HepG2 (cell line): ENCODE measurements at places on chromosomes 16 and 17. TPM values are rescaled to one million over a fixed set of nuclear protein-coding genes. Genes with fewer than 3 reads are reported as not detected.

The GSE1 gene
- total RNA-seq = 16.1 and 19.5 TPM in 2 replicates

- no peak overlapping the region for H3K4me3 ChIP-seq
- DNase-seq = no peak
- H3K4me1 ChIP-seq = no peaks in the 10 kb centered on the region
- H3K27me3 ChIP-seq = 0 out of 3 replicates have a peak, but pooled peaks cover 2% of the 10 kb centered on the region
- no peak overlapping the region for H3K27ac ChIP-seq
These were observed 925.0 kb upstream of the RBFOX1 start for GRCh38 chr16:6407596-6407995.

The IFI35 gene
- total RNA-seq = 38.1 and 40.2 TPM in 2 replicates

DNA sequence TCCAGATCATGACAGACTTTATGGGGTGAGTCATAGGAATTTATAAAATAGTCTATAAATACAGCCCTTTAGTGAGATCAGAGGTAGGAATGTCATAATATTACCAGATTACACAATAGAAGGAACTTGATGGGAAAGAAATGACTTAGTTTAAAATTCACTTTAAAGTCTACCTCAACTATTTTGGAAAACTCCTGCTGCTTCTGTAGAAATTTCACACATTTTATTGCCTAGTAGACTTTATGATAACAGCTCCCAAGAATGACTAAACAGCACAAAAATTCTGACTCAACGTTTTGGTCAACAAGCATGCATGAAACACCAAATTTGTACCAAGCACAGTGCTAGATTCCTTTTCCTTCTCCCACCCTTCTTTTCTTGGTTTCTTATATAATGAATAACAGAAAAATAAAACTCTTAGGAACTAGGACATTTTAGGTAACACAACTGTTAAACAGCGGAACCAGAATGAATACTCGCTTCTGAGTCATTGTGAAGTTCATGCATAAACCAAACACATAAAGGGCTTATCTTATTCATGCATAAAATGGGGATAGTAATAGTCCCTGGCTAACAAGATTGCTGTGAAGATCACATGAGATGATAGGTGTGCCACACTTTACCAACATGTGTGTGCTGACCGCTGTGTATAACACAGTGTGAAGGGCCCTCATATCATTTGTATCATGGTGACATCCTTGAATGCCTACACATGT, 243.9 kb downstream of the CDH8 start:
- no peaks in the 10 kb centered on the region for H3K4me1 ChIP-seq
- no peak overlapping the region for H3K27ac ChIP-seq
- H3K27me3 ChIP-seq = no peaks in the 10 kb centered on the region
- DNase-seq = no peak

GRCh38 chr17:5838661-5839300, 231.4 kb upstream of the WSCD1 start:
- no peak overlapping the region for H3K4me3 ChIP-seq
- no peaks in the 10 kb centered on the region for H3K27me3 ChIP-seq
- DNase-seq = no peak
- peaks cover 18% of the 10 kb centered on the region for H3K4me1 ChIP-seq
- no peaks in the 10 kb centered on the region for H3K36me3 ChIP-seq
- H3K27ac ChIP-seq = no peak overlapping the region

DNA sequence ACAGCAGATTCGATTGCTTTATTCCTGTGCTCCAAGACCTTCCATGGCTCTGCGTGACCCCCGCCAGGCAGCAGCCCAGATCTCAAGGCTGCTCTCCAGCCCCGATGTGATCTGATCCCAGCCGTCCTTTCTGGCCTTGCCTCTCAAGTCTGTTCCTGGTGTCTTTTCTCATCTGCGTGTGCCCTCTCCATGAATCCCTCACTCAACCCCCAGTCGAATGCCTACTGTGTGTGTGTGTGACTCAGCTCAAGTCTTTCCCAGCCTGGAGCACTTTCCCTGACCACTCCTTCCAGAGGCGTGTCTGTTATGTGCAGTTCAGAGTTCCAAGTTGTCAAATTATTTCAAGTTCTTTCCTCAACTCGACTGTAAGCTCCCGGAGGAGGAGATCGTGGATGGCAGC, 64.0 kb downstream of the MRM1 start:
- DNase-seq = no peak
- no peaks in the 10 kb centered on the region for H3K36me3 ChIP-seq
- no peaks in the 10 kb centered on the region for H3K4me1 ChIP-seq

The KRT40 gene
- not detected in 2 replicates for total RNA-seq

- no peak overlapping the region for H3K27ac ChIP-seq
- no peak overlapping the region for H3K4me3 ChIP-seq
- peaks cover 20% of the 10 kb centered on the region for H3K4me1 ChIP-seq
These were observed 298.1 kb upstream of the IRX5 start for GRCh38 chr16:54632322-54633220.

GRCh38 chr17:45345246-45345553, 28.4 kb upstream of the MAP3K14 start:
- no peaks in the 10 kb centered on the region for H3K36me3 ChIP-seq
- no peaks in the 10 kb centered on the region for H3K27me3 ChIP-seq
- H3K4me1 ChIP-seq = peaks cover 17% of the 10 kb centered on the region

The TCAP gene
- total RNA-seq = 0.14 and 0.24 TPM in 2 replicates

DNA sequence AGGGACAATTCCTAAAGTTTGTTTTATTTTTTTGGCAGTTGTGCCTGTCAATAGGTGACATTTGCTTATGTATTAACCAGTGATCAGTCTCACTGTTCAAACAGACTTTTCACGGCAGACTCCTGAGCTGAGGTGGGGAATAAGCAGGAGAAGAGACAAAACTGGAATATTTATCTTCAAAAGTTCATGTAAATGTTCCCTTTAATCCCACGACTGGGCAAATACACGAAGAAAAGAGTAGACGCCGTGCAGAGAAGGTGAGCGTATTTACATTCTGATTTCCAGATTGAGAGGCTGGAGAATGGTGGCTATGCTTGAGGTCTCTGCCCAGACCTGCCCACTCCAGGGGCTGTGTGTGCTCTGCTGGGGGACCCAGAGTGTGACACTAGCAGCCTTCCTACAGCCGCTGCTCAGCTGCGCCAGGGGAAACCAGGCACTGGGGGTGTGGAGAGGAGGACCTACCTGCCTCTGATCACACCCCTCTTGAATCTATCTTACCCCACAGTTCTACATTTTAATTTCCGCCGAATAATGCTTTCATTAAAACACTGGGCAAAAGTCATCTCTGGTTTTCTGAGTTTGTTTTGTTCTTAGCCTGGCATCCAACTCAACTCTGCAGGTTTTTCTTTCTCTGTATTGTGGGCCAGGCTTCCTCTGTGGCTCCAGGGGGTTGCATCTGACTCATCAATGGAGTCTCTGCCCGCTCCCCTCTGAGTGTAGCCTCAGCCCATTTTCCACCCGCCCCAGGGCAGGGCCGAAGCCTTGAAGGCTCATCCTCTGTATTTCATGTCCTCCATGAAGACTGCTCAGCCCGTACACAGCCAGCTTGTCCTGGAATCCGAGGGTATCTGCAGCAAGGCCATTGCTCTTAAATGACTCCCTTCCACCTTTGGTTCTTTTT, 237.1 kb downstream of the NTN1 start:
- no peaks in the 10 kb centered on the region for H3K27me3 ChIP-seq
- H3K4me1 ChIP-seq = peaks cover 43% of the 10 kb centered on the region
- peak; percentile 67 for DNase-seq

GRCh38 chr17:68456339-68457167, 743 bp downstream of the WIPI1 start:
- no peaks in the 10 kb centered on the region for H3K36me3 ChIP-seq
- peak overlapping the region; percentile 81 for H3K27ac ChIP-seq
- no peaks in the 10 kb centered on the region for H3K27me3 ChIP-seq

GRCh38 chr16:78331731-78332130, 232.3 kb downstream of the WWOX start:
- no peak for DNase-seq
- no peaks in the 10 kb centered on the region for H3K36me3 ChIP-seq
- H3K4me3 ChIP-seq = no peak overlapping the region
- no peaks in the 10 kb centered on the region for H3K27me3 ChIP-seq

- no peaks in the 10 kb centered on the region for H3K36me3 ChIP-seq
- H3K4me1 ChIP-seq = peaks cover 48% of the 10 kb centered on the region
- H3K4me3 ChIP-seq = no peak overlapping the region
- no peaks in the 10 kb centered on the region for H3K27me3 ChIP-seq
These were observed 103.9 kb downstream of the OR1D5 start for GRCh38 chr17:2959371-2960130.

DNA sequence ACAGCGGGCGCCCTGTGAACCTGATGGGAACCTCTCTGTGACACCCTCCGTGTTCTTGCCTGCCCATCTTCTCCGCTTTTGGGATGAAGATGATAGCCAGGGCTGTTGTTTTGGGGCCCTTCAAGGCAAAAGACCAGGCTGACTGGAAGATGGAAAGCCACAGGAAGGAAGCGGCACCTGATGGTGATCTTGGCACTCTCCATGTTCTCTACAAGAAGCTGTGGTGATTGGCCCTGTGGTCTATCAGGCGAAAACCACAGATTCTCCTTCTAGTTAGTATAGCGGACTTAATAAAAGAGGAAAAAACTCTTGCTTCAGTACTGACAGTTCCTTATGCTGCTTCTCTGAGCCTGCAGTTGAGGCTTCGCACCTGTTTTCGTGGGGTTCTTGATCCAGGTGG, 10.5 kb downstream of the CDK5RAP3 start:
- H3K4me3 ChIP-seq = no peak overlapping the region
- peaks cover 30% of the 10 kb centered on the region for H3K36me3 ChIP-seq
- no peaks in the 10 kb centered on the region for H3K27me3 ChIP-seq
- no peak for DNase-seq
- H3K4me1 ChIP-seq = no peaks in the 10 kb centered on the region

The CMTM2 gene
- not detected in 2 replicates for total RNA-seq

- no peak overlapping the region for H3K4me3 ChIP-seq
- no peak overlapping the region for H3K27ac ChIP-seq
- H3K4me1 ChIP-seq = no peaks in the 10 kb centered on the region
- H3K27me3 ChIP-seq = peaks cover 46% of the 10 kb centered on the region; the same call in 2 of the 3 replicates
- H3K36me3 ChIP-seq = no peaks in the 10 kb centered on the region
These were observed 7.6 kb downstream of the CD300LD start for GRCh38 chr17:74584292-74585060.

DNA sequence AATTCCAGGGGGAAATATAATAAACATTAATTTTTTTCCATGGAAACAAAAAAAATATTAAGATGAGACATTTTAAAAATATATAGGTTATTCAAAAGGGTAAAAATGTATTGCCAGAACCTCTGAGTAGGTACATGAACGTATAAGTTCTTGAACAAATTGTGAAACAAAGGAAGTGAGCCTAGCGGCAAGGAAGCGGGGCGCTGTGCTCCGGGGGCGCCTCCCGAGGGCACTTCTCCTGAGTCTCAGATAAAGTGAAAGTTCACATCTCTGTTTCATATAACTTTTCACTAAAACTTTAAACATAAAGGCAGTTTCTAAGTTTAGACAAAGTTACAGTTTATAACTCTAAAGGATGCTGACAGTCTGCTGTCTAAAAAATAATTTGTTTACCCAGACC, 52.3 kb downstream of the TNRC6C start:
- DNase-seq = no peak
- H3K36me3 ChIP-seq = 0 out of 2 replicates have a peak, but pooled peaks cover 1% of the 10 kb centered on the region
- H3K4me3 ChIP-seq = no peak overlapping the region
- no peaks in the 10 kb centered on the region for H3K27me3 ChIP-seq
- H3K27ac ChIP-seq = no peak overlapping the region
- no peaks in the 10 kb centered on the region for H3K4me1 ChIP-seq

DNA sequence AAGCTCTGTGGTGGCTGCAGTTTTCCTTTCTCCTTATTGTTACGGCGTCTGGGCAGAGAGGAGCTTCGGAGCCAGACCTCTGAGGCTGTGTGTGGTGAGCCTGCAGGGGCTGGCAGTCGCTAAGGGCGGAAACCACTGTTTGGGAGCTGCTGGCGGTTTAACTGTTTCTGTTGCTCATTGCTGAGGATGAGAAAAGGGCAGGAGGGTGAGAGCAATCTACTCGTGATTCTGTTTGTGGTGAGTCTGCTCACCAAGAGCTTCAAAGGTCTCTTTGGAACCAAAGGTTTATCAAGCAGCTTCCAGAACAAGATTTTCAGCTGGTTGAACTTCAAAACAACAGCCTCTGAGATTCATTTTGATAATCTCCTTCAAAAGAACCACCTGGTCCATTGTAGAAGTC, 143.9 kb downstream of the ANKFN1 start:
- H3K27ac ChIP-seq = no peak overlapping the region
- H3K36me3 ChIP-seq = no peaks in the 10 kb centered on the region
- H3K4me3 ChIP-seq = no peak overlapping the region
- no peaks in the 10 kb centered on the region for H3K27me3 ChIP-seq
- no peak for DNase-seq
- no peaks in the 10 kb centered on the region for H3K4me1 ChIP-seq

DNA sequence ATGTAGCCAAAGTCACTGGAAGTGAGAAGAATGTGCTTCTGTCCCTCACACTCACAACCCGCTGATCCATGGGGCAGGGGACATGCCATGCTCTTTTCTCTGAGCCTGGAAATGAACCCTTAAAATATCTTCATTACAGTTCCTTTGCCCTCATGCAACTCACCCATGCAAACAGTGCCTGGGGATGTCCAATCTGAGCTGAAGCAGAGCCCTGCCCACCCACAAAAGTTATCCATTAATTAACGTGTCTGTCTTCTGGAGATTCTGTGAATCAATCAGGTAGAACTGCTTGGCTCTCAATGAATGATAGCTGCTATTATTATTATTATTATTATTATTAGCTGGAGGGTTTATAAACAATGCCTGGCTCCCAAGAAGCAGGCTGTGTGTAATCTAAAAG, 133.7 kb downstream of the USP31 start:
- DNase-seq = no peak
- no peaks in the 10 kb centered on the region for H3K36me3 ChIP-seq
- H3K4me3 ChIP-seq = no peak overlapping the region
- H3K27me3 ChIP-seq = no peaks in the 10 kb centered on the region

DNA sequence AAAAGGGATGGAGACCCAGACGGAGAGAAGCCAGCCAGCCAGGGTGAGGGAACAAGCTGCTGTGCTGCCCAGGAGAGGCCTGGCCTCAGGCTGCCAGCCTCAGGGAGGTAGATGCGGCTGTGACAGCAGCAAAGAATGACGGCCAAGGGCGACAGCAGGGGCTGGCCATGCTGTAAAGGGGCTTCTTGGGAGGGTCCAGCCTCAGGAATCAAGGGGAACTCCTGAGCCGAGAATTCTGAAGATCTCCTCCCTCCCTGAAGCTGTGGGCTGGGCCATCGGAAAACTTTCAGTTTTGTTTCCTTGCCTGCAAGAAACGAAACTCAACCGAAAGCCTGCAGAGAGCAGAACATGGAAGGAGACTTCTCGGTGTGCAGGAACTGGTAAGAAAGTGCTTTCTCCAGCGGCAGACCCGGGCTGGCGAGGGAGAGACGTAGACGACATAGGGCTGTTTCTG, at the start of gene XAF1:
Gene XAF1 (plus strand): TSS at position 316 of the 454 bp plus-strand sequence. CDS start 33 bp downstream, at position 349.
- DNase-seq = no peak
- peak within 1 kb of the TSS; percentile 60 for H3K4me3 ChIP-seq
- no peaks in the 10 kb centered on the region for H3K27me3 ChIP-seq

DNA sequence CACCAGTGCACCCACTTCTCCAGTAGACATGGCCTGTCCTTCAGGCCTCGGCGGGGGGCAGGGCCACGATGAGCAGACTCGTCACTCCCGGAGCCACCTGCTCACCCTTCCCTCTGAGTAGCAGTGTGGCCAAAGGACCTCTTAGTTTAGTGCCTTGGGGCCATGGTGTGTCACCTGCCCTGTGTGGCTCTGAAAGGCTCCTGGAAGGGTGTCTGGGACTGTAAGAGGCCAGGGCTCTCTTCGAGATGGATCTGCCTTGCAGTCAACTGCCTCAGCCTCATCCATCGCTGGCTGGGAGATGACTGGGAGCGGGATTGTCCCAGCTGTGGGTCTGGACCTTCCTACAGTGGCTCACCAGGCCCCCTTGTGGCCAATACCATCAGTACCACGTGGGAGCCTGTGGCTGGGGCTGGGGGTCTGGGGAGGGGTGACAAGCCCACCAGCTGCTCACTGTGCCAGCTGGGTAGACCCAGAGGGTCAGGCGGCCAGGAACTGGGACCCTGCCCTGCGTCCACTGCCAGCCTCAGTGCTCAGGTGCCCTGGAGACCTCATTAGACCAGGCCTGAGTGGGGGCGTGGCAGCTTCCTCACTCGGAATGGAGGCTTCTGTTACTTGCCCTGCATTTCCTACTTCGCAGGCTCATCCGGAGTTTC, 133.4 kb downstream of the OR1D5 start:
- H3K4me1 ChIP-seq = peaks cover 12% of the 10 kb centered on the region
- no peak overlapping the region for H3K27ac ChIP-seq
- no peak overlapping the region for H3K4me3 ChIP-seq
- peak; percentile 29 for DNase-seq
